ENCODE measurements at places on chromosomes 6 and 20. TPM values are rescaled to one million over a fixed set of nuclear protein-coding genes. Genes with fewer than 3 reads are reported as not detected.

The SMLR1 gene
- not detected for total RNA-seq

The PHACTR3 gene
- not detected for total RNA-seq

- DNase-seq: no peak
Observed at GRCh38 chr20:2559651-2560050, 23.3 kb downstream of the TMC2 start.

DNA sequence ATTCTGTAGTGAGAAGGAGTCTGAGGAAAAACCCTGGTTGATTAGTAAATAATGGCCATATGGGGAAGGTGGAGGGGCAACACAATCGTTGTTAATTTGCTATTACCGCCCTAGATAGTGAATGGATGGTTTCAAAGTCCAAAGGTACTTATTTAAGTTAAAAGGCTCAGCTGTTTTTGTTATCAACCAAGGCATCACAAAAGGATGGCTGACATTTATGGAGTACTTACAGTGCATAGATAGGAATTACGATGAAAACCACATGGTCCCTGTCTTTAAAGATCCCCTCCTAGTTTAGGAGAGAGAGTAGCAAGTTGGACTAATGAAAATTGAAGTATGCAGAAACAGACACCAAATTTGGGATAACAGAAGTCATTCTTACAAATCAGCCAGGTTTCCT, 319.6 kb downstream of the CDKAL1 start:
- DNase-seq: no peak

- no peak for DNase-seq
Observed at GRCh38 chr6:167776906-167777627, 49.6 kb upstream of the AFDN start.

DNA sequence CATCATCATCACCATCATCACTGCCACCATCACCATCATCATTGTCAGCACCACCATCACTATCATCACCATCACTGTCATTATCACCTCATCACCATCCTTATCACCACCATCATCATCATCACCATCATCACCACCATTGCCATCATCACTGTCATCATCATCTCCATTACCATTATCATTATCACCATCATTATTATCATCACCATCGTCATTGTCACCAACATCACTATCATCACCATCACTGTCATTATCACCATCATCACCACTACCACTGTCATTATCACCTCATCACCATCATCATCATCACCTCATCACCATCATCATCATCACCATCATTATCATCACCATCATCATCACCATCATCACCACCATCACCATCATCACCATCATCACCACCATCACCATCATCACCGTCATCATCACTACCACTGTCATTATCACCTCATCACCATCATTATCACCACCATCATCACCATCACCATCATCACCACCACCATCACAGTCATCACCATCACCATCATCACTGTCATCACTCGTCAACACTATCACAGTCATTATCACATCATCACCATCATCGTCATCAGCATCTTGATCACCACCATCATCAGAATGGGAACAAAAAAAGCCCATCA, 191.1 kb downstream of the TTLL2 start:
- no peak for DNase-seq

DNA sequence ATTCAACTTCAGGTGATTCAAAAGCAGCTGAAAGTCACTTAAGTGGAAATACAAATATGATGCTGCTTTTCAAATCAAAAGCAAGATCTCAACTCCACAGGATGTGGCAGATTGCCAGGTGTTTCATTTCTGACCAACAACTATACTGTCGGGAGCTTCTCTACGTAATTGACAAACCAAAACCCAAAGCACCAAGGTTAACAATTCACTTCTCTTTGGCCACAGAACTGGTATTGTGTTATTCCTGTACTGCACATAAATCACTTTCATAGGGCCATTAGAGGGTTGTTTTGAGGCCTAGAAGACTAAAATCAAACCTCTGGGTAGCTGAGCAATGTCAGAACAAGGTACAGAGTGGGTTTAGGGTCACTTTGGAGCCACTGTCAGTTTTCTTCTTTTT, 169.7 kb downstream of the HAO1 start:
- peak; percentile 26 for DNase-seq

DNA sequence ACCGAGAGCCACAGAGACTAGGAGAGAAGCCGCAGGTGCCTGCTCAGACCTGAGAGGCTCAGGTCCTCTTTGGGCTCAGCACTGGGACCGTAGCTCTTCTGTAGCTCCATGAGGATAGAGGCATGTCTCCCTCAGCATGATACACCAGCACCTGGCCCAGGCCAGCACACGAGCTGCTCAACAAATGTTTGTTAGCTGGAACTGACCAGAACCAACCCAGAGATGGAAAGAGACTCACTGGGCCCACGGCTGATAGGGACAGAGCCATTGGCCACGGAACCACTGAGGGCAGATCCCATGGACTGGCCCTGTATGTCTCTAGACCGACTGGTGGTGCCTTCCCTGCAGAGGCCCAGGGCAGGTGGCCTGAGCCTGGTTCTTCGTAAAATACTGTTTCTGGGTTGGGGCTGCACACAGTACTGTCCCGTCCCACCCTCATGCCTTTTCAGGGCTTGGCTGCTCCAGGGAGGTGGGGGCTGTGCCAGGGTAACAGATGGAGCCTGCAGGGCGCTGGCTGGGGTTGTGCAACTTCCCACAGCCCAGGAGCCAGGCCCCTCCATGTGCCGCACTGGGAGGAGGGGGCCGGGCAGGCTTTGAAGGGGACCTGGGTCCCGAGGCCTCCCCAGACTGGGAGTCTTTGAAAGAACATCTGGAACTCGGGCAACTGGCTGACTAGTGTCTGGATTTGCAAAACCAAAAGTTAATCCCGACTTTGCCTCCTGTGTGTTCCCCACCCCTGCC, 5.2 kb downstream of the C20orf204 start:
- DNase-seq: peak; percentile 33

- peak; percentile 28 for DNase-seq
Observed at GRCh38 chr20:44460795-44461141, 14.9 kb upstream of the TTPAL start.

Measured in fibroblast of villous mesenchyme (primary cell).